ENCODE measurements at places on chromosomes 6 and 20.

- no peak for DNase-seq
Measured at GRCh38 chr6:119076173-119076572, 2.3 kb downstream of the FAM184A start.

GRCh38 chr6:32175711-32176475, at the start of gene AGPAT1:
Gene AGPAT1 (minus strand): TSS chr6:32176084. CDS start chr6:32171496, 4,588 bp downstream.
- peak; percentile 93 for DNase-seq

GRCh38 chr6:128252341-128253176, 267.8 kb downstream of the PTPRK start:
- DNase-seq = no peak

DNA sequence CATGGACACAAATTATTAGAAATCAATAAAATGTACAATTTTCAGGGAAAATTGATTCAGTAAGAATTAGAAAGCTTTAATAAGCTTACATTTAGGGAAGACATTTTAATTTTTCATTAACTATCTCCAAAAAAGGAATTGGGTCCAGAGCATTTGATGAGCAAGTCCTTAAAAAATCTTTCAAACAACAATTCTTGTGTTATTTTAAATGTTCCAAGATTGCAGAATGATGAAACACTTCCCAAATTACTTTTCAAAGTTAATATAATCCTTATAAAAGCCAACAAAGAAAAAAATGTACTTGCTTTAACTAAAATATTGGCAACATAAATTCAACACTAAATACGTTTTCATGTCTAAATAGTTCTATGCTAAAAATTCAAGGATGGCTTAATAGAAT, 102.0 kb downstream of the ADAT2 start:
- DNase-seq = no peak

GRCh38 chr6:123854201-123854600, 50.5 kb downstream of the NKAIN2 start:
- DNase-seq = no peak

- no peak for DNase-seq
Measured at GRCh38 chr20:53370345-53370961, 223.2 kb downstream of the ZNF217 start.

- no peak for DNase-seq
Measured at GRCh38 chr6:113317891-113318574, 539.1 kb upstream of the MARCKS start.

DNA sequence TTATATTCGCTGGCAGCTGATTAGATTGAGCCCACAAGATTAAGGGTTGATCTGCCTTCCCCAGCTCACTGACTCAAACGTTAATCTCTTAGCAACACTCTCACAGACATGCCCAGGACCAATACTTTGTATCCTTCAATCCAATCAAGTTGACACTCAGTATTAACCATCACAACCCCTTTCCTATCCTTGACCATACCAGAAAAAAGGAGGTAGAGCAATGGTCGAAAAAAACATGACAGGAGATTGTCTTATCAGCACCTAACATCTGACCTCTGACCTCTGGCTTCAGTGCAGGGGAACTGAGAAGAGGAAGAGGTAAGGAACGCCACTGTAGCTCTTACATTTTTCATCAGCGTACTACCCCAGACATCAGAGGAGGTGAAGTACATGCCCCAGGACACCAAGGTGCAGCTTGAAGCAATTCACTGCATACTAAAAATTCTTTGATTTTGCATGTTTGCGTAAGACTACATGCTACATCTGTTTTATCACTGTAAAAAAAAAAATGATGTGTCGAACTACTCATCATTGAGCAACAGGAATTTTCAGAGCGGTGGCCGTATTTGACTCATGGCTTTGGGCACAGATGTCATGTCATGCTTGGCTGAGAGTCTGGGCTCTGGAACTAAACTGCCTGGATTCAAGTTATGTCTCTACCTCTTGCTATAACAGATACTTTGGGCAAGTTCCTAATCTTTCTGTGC, 188.0 kb upstream of the TAB2 start:
- no peak for DNase-seq

GRCh38 chr6:139536751-139537617, 162.5 kb upstream of the CITED2 start:
- DNase-seq = no peak

DNA sequence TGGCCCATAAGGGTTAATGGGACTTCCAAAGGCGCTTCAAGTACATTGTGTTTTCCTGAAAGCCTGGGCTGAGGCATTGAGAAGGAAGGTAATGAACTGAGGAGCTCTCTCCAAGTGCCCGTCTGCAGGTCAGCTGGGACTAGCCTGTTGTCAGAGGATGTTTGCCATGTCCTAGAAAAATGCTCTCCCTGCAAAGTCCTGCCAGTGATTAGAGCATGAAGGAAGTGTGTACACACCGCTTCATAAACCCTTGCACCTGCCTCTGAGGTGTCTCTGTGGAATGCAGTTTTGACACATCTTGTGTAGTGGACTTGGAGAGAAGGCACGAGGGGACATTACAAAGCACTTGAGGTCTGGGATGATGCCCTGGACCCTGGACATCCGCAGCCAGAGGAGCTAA, 506.7 kb downstream of the KIF16B start:
- DNase-seq = no peak

DNA sequence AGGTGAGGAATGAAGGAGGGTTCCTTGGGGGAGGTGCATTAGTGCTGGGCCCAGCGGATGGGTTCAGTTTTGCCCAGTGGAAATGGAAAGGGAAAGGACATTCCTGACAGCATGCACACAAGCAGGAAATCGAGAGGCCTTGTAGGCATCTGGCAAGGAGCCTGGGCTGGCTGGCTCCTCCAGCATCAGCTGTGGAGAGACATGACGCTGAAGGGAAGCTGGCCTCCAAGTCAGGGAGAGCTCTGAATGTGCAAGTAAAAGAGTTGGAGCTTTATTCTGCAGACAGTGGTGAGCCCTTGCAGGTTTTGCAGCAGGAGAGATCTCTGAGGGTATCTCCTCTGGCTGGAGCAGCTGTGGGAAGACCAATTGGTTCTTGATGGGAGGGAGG, 154.3 kb downstream of the MRPL14 start:
- DNase-seq = no peak

DNA sequence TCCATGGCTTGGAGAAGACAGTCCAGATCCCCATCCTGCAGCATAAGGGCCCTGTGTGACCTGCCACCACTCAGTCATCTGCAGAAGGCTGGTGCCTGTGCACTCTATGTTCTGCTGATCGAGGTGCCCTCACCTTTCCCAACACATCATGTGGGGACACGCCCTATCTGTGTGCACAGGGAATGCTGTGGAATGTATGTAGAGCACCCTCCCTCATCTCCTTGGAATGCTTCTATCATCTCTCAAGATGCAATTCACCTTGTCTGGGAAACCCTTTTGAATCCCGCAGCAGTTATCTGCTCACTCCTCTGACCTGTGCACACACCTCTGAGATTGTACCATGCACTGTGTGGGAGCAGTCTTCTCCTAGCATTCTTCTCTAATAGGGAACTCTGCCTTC, 207.2 kb upstream of the SSTR4 start:
- DNase-seq = no peak

- no peak for DNase-seq
Measured at GRCh38 chr20:44496976-44497375, 21.3 kb downstream of the TTPAL start.

DNA sequence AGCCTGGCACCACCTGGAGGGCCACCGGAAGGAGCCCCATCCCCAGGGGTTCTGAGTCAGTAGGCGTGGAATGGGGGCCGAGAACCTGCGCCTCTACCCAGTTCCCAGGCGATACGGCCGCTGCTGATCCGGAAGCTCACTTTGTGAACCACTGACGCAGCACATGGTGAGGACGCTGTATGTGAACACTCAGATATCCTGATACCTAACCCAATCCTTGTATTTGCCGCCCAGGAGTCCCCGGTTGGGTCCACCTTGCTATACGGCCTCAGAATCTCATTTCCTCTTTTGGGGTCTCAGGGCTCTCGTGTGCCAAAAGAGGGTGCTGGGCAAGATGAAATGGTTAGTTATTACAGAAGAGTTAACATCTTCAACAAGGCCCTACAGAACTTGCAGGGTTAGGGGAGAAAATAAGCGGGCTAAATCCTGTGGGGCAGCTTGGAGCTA, 604 bp upstream of the RAB5IF start:
- peak; percentile 31 for DNase-seq

- no peak for DNase-seq
Measured at GRCh38 chr6:147164761-147165160, 39.5 kb upstream of the STXBP5 start.
